CD4-positive, alpha-beta T cell (primary cell): ENCODE measurements at places on chromosomes 11 and 22.

GRCh38 chr11:24738972-24739371, 242.1 kb downstream of the LUZP2 start:
- no peak for DNase-seq

DNA sequence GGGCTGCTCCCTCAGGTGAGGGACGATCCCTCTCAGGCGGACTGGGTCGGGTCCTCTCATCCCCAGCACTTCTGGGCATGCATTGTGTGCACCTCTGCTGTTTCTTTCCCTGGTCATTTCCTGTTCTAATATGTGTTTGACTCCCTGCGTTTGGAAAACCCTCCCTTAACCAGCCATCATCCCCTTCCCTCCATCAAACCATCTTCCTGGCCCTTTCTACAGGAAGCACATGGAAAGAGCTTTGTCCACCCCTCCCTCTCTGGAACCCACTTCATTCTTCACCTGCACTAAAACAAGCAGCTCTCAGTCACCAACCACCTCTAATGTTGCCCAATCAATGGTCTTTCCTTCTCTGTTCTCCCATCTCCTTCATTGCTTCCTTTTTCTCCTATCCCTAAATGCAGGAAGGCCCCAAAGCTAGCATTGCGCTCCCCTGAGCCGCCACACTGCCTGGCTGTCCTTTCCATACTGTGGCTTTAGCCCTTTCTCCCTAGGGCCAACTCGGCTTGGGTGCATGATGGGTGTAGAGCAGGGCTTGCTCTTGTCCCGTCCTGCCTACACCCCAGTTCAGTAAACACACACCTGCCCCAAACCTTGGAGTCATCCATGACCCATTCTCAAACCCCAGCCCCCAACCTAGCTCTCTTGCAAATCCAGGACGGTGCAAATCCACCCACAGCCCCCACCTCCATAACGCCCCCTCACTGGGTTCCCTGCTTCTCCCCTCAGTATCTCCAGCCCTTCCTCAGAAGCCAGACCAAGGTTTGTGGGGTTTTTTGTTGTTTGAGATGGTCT, 5.4 kb upstream of the GAS2L1 start:
- DNase-seq: no peak

- no peak for DNase-seq
Measured at GRCh38 chr11:45374653-45375059, 88.5 kb upstream of the SYT13 start.

GRCh38 chr22:40853961-40854360, 2.5 kb downstream of the ST13 start:
- no peak for DNase-seq

- no peak for DNase-seq
Measured at GRCh38 chr22:38859581-38860282, 12.3 kb downstream of the CBX6 start.

GRCh38 chr11:14656536-14657457, 13.2 kb downstream of the PDE3B start:
- no peak for DNase-seq

- no peak for DNase-seq
Measured at GRCh38 chr11:70067591-70068341, 10.4 kb upstream of the ANO1 start.

DNA sequence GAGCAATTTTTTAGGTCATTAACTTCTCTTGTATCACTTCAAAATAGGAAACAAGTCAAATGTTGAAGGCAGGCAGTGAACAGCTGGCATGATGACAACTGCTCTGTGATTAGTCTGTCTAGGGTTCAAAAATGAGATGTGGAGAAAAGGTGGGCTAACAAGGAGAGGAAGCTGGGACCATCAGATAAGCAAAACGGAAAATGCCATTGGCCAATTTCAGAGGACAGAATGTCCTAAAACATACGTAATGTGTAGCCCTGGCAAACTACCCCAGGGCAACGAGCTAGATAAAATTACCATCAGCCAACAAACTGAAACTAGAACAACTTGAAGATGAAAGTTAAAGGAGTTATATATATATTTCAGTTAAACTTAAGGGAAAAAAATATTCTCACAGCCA, 93.2 kb downstream of the RELT start:
- DNase-seq: no peak

- no peak for DNase-seq
Measured at GRCh38 chr11:67998150-67999045, 5.5 kb downstream of the UNC93B1 start.

DNA sequence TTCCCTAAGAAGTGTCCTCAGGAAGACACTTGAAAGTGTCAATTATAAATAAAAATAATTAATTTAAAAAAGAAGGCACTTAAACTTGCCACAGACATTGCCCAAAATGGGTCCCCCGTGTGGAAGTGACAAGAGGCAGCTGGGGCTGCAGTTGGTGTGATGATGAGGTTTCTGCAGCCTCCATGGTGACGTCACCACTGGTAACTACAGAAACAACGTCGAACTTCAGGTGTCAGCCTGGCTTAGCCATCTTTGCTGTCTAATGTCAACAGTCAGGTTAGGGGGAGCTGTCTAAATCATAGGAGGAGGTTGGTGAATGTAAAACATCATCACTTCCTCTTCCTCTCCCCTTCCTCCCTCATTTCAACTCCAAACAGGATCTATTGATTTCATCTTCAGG, 328.6 kb downstream of the MN1 start:
- no peak for DNase-seq

DNA sequence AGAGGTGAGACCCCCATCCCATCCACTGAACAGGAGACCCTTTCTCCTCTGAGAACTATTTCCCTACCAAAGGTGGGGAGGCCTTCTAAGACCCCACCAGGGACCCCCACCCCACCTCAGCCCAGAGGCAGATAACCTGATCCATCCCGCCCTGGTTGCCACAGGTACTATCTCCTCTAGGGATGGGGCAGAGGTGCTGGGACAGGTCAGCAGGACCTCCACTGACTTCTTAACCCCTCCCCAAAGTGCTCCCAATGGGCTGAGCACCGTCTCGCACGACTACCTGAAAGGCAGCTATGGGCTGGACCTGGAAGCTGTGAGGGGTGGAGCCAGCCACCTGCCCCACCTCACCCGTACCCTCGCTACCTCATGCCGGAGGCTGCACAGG, 4.3 kb downstream of the INPPL1 start:
- DNase-seq: no peak

- no peak for DNase-seq
Measured at GRCh38 chr11:57081356-57081755, 92.6 kb downstream of the OR5AK2 start.

DNA sequence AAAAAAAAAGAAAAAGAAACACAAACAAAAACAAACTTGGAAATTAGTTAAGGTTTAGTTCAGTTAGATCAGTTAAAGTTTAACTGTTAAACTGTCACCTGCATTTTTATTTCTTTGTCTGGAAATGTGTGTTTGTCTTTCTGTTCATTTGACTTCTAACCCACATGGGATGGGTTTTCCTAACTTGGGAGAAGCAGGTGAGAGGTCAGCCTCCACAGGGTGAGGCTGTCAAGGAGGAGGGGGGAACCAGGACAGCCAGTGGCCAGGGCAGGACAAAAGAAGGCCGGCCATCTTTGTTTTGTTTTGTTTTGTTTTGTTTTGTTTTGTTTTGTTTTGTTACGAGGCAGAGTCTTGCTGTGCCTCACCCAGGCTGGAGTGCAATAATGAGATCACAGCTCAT, 13.4 kb upstream of the GCAT start:
- DNase-seq: no peak

- no peak for DNase-seq
Measured at GRCh38 chr11:95296621-95297025, 65.6 kb upstream of the SESN3 start.

DNA sequence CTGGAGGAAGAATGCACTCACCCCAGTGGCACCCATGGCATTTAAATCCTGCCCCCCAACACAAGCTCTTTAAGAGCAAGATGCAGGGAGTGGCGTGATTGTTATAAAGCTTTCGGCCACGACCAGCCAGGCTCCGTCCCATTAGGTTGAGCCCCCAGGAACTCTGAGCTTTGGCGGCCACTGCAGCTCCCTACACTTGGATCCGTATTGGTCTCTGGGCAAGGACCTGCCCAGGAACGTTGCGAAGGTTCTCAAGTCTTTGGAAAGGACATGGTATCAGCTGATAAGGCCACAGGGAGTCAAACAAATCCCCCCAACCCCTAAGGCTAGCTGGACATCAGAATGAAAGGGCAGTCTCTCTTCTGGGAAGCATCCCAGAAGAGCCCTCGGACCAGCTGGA, 9.3 kb upstream of the VPS37C start:
- no peak for DNase-seq
